AG20443 (cell line): ENCODE measurements at places on chromosomes 11 and 22.

- no peak for DNase-seq
These were observed 31.5 kb downstream of the TRMU start for GRCh38 chr22:46366801-46367706.

DNA sequence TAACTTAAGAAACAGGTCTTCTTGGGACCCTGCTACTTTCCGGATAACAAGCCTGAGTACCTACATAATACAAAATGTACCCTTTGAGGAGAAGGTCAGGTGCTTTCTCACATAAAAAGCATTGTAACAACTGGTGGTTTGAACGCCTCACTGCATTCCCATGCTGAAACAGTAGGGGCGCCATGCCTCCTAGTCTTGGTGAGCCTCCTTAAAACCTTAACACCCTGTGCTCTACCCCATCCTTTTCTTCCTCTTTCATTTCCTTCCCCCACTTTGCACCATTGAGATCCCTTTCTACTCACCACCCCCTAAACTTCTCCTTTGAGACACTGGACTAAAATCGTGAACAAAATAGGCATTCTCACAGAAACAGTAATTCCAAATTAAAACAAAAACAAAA is 729.3 kb downstream of the NTM start:
- DNase-seq: no peak

GRCh38 chr11:32178692-32179091 is 87.8 kb downstream of the RCN1 start:
- DNase-seq: no peak

DNA sequence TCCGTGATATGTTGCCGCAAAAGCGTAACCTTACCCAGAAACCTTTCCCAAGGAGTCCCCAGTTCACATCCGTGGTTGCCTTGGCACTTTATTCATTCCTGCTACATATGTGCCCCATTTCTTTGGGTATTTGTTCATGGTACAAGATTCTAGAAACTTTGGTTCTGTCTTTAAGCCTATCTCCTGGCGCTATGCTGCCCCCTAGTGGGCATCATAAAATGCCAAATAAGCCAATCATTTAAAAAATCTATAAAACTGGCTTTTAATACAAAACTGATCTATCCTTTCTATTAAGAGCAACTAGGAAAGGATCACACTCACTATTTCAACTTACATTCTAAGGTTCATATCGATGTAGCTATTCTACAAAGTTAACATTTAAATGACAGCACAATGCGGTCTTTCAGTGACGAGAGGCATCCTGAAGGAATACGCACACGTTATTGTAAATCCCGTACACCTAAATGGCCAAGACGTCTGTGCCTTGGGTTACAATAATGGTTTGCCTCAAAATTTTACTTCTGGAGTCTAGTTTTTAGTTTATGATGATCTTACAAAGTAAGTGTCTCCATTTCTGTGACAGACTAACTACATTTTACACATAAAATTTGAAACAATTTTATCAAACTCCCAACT is 16.2 kb downstream of the PIWIL3 start:
- DNase-seq: peak; percentile 52

DNA sequence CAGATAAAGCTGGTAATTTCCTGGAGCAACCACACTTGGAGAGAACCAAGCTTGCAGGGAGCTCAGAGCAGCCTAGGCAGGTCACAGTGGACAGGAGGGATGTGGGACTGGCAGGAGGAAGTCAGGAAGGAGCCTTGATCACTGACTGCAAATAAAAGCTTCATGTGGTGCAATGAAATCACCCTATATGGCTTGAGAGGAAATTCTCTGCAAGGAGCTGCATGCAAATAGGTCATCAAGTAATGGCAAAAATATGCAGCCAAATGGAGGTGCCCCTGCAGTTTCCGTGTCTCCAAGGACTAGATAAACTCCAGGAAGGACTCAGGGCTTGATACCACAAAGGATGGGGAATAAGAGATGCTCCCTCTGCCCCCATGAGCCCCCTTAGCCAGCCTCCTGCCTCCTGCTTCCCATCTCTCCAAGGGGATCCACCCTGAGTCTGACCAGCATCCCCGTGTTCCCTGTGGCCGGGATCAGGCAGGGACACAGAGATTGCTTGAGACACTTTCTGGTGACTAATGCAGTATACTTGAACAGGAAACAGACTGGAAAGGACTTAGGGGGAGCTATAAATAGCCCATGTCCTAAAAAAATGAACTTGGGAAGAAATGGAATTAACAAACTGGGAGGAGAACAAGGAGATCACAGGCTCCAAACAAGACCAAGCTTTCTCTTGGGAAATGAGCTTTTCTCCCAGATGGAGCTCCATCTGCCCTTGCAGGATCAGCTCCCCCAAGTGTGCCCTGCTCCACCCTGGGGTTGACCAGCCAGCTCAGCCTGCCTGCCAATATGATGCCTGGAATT is 23.9 kb upstream of the MICAL2 start:
- DNase-seq: peak; percentile 80
